ENCODE measurements at places on chromosomes 1 and 21.

DNA sequence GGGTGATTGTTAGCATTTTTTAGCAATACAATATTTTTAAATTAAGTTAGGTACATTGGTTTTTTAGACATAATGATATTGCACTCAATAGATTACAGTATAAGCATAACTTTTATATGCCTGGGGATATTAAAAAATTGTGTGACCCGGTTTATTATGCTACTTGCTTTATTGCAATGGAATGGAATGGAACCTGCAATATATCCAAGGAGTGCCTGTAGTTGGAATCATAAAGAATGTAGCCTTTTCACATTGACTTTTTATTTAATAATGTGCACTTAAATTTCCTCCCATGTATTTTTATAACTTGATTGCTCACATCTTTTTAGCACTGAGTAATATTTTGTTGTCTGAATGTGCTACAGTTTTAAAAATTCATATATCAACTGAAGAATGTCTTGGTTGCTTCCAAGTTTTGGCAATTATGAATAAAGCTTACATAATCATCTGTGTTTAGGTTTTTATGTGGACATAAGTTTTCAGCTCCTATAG lies 49.2 kb downstream of the CAMSAP2 start:
- DNase-seq = no peak

DNA sequence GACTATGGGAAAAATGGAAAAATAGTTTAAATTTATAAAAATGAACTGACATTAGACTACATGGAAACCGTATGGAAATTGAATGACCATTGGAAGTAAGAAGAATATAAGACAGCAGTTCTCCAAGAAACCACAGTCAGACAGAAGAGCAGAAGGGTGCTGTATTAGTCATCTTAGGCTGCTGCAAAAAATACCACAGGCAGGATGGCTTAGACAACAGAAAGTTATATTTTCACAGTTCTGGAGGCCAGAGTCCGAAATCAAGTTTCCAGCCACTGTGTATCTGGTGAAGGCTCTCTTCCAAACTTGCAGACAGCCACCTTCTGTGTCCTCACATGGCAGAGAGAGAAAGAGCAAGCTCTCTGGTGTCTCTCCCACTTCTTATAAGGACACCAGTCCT lies 175.2 kb downstream of the DSCAM start:
- DNase-seq = no peak

GRCh38 chr1:232238009-232238408 lies 391.9 kb downstream of the SIPA1L2 start:
- DNase-seq = no peak

DNA sequence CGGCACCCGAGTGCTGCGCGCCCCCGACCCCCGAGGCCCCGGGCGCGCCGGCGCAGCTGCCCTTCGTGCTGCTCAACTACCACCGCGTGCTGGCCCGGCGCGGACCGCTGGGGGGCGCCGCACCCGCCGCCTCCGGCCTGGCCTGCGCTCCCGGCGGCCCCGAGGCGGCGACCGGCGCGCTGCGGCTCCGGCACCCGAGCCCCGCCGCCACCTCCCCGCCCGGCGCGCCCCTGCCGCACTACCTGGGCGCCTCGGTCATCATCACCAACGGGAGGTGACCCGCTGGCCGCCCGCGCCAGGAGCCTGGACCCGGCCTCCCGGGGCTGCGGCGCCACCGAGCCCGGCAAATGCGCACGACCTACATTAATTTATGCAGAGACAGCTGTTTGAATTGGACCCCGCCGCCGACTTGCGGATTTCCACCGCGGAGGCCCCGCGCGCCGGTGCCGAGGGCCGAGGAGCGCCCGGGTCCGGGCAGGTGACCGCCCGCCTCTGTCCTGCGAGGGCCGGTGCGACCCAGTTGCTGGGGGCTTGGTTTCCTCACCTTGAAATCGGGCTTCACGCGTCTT lies 49.0 kb downstream of the SIM2 start:
- DNase-seq = peak; percentile 83

DNA sequence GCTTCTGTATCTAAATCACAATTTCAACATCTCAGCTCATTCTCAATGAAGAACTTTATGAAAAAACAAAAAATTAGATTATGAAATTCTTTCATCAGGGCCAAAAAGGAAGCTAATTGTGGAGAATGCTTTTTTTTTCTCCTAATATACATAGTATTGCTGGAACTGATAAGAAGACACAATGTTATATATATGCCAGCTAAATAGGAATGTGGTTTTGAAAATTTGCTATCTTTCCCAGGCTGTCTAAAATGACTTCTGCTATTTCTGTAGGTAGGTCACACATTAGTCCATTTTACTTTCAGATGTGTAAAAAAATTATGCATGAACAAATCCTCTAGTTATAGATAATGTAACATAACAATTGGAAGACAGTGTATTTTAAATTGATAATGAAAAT lies 732.9 kb downstream of the RWDD3 start:
- no peak for DNase-seq

- DNase-seq = no peak
Observed at GRCh38 chr1:94998114-94998513, 71.2 kb upstream of the CNN3 start.

DNA sequence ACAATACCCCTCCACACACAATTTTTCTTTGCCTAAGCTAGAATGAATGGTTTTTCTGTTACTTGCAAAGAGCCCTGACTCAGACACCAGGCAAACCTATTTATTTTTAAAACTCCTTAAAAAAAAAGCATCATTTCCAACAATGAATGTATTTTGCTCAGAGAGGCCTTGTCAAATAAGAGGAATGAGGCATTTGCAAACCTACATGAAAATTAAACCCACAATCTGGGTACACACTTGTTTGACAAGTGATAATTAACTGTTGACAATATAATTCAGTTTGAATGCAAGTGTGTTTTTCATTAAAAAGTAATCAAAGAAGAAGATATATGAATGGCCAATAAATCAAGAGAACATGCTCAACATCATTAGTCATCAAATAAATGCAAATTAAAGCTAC lies 339.5 kb downstream of the PTPRU start:
- DNase-seq = no peak

GRCh38 chr1:182301026-182301436 lies 90.6 kb downstream of the GLUL start:
- DNase-seq = peak; percentile 54

GRCh38 chr1:117671781-117672501 lies 66.1 kb downstream of the TENT5C start:
- DNase-seq = no peak

DNA sequence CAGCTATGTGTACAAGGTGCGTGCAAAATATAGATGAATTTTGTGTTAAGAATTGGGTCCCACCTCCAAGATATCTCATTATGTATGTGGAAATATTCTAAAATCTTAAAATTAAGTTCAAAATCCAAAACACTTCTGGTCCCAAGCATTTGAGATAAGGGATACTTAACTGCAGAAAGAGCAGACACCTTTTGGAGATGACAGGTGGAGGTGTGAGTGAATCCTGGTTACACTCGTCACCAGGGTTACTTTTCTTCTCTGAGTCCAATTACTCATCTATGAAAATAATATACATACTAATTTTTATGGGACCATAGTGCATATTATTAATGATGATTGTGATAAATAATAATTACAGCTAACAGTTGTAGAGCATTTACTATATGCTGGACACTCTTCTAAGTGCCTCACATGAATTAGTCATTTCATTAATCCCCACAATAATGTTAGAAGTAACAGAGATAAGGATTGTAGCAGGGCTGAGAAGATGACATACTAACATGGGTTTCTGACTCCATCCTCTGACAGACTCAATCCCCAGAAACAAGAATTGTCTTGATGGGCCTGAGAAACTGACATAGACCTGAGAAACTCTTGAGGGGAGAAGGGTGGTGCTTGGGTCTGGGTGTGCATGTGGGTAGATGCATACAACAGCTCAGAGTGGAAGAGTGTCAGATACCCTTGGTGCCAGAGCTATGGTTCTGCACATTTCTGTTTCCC lies 8.3 kb upstream of the FASLG start:
- no peak for DNase-seq

- DNase-seq = no peak
Observed at GRCh38 chr1:221315330-221315729, 426.6 kb downstream of the DUSP10 start.

- peak; percentile 36 for DNase-seq
Observed at GRCh38 chr1:35539073-35539823, 18.0 kb downstream of the KIAA0319L start.

DNA sequence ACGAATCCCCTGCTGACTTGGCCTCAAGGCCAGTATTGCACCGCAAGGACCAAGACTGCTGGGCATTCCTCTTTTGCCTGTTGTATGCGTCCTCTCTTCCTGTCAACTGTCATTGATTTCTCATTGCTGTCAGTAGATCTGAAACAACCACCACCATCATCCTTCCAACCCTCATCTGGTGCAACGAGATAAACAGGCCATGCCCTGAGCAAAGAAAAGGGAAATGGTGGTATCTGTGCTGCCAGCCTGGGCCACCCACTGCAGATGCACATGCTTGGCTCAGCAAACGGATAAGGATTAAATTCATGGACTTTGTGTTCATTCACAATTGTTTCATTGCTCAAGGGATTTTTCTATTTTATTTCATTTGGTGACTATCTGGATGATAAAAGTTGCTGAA lies 13.6 kb downstream of the OXCT2 start:
- DNase-seq = no peak

DNA sequence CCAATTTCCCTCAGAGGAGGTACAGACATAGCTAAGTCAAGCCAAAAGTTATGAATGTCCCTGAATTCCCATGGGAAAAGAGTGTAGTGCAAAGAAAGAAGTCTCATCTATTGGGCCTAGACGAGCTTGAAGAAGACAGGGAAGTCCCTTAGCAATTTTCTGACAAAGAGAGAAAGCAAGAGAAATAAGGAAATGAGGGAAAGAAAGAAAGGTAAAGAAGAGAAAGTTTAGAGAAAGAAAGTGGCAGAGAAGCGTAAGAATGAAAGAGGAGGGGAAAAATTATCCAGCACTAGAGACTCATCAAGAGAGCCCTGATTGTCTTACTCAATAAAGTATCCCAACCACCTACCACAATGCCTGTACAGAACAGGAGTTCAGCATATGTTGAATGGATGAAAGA lies 40.6 kb upstream of the FOXD3 start:
- DNase-seq = no peak

DNA sequence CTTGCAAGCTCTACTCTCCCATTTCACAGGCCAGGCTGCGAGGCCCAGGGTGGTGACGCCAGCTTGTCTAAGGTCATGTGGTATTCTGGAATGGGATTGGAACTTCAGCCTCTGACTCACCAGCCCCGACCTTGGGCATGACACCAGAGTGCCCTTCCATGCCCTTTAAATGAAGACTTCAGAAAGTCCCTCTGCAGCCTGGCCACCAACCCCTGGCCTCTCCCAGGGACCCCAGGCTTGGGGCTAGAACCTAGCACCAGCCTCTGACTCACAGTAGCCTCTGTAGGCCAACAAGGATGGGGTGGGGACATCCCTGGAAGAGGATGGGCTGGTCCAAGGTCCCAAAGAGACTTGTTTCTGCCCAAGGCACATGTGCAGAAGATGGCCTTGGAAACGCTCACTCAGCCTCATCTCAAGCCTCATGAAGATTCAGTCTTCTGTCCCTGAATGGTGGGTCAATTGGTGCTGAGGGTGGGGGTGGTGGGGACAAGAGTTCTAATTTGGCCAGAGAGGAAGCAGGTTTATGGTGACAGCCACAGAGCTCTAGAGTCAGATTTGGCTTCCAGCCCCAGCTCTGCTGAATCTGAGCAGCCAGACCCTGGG lies 36.1 kb upstream of the RUNX3 start:
- peak; percentile 55 for DNase-seq

DNA sequence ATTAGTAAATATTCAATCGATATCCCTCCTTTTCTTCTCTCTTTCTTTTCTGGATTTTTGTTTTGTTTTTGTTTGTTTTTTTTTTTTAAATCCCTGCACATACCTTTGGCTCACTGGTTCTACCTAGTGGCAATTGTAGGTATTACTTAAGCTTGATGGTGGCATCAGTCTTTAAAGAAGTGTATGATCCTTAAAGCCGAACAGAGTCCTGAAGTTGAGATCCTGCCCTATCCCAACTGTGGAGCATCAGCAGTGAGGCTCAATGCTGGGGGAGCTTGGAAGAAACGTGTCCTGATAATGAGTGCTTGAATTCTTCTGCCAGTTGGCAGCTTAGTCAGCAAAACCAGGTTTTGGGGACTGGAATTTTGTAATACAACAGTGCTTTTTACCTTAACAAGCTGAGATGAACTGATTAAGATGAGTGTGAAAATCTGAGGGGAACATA lies 60.8 kb downstream of the FASLG start:
- no peak for DNase-seq

DNA sequence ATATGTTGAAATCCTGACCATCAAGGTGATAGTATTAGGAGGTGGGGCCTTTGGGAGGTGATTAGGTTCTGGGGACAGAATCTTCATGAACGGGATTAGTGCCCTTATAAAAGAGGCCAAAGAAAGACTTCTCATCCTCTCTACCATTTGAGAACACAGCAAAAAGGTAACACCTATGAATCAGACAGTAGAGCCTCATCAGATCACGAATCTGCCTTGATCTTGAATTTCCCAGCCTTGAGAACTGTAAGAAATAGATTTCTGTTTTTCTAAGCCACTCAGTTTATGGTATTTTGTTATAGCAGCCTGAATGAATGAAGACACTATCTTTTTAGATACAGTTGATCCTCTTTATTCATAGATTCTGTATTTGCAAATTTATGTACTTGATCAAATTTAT lies 206.9 kb upstream of the EDN2 start:
- no peak for DNase-seq

- DNase-seq = peak; percentile 8
Observed at GRCh38 chr1:232627645-232628334, 2.1 kb downstream of the SIPA1L2 start.

DNA sequence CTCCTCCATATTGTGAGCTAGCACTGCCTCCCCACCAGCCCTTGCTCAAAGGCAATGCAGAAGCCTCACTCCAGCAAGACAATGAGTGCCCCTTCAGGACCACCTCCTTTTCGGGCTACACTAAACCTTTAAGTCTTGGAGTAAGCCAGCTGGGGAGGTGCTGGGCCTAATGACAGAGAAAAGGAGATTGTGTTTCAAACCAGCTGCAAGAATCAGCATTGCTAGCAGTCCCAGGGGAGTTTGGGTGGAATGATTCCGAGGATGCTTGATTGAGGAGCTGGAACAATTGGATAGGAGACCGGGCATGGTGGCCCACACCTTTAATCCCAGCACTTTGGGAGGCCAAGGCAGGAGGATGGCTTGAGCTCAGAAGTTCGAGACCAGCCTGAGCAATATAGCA lies 54.1 kb upstream of the GPR37L1 start:
- no peak for DNase-seq

Measured in activated T-cell treated with anti-CD3 and anti-CD28 coated beads, Interleukin-2, amount 50 U/mL, for 72 hours (primary cell).